ENCODE measurements at places on chromosomes 1 and 21.

- no peak for DNase-seq
Measured at GRCh38 chr1:67257173-67257535, 50.5 kb upstream of the IL12RB2 start.

DNA sequence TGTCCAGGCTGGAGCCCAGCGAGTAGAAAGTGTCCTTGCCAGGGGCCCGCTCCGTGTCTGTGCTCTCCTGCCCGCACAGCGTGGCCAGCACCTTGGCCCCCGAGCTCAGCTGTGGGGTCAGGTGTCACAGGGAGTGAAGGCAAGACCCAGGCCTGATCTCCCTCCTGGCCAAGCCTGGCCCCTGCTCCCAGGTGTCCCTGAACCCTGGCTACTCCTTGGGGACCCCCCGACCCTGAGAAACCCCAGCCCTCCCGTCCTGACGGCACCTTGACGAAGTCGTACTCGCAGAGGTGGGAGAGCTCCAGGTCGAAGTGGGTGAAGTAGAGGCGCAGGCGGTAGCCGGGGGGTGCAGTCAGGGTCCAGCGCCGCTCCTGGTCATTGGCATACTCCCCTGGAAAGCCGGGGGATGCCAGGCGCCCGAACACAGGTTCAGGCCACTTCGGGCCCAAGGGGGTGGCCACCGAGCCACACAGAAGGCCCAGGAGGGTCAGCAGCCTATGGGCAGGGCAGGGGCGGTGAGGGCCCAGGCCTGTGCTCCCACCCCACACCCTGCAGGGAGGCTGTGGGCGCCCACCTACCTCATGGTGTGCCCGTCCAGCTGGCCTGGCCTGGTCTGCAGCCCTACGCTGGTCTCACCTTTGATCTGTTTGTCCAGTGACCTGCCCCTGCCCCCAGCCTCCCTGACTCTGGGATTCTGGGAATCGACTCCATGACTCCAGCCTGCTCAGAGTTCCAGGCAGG, at the start of gene MASP2:
TSS of gene MASP2 (minus strand) at position 615 of the 741 bp plus-strand sequence. CDS start at position 583, 32 bp downstream.
- no peak for DNase-seq

DNA sequence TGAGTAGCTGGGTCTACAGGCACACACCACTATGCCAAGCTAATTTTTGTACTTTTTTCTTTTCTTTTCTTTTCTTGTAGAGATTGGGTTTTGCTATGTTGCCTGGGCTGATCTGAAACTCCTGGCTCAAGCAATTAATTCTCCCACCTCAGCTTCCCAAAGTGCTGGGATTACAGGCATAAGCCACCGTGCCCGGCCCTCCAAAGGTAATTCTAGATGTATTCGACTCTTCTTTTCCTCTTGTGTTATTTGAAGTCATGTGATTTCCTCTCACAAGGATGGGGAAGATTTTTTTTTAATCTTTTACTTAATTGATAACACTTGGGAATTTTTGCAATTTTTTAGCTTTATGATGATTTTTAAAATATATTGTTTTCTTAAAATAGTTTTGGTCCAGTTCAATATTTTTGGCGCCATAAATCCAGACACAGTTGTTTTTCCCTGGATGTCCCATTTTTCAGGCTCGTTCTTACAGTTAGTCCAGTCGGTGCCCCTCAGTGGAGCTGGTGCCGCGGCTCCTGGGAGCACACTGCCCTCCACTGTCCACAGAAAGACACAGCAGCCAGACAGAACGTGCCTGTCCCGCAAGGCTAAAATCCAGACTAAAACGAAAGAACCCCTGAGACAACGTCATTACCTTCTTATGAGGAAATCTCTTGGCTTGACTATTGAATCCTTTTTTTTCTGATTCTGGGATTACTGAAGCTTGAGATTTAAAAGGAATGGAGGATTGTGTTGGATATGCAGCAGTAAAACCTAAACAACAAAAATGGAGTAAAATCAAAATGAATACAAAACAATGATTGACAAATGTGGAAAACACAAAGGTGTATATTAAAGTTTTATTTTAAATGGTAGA, 22.4 kb downstream of the STPG1 start:
- DNase-seq = peak; percentile 86

DNA sequence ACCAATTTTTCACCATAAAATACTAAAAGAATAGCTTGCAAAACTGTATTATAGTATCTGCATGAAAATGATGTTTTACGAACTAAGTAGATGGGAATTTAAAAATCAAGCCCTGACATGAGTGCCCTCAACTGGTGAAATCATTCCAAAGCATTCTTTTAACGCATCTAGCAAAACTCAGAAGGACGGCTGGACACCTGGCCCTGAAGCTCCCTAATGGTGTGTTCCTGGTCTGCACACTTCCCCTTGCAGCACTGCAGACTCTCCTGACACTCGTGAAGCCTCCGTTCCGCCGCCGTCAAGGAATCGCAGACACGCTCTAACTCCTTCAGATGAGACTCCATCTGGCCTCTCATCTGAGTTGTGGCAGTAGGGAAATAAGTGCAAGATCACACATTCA, 39.9 kb downstream of the ODF2L start:
- peak; percentile 42 for DNase-seq

All from right hindlimb (tissue), 1 donor.